Effector memory CD4-positive, alpha-beta T cell (primary cell): ENCODE measurements at places on chromosomes 7 and 10.

GRCh38 chr10:102931643-102932042 is 13.5 kb downstream of the CNNM2 start:
- DNase-seq = no peak

DNA sequence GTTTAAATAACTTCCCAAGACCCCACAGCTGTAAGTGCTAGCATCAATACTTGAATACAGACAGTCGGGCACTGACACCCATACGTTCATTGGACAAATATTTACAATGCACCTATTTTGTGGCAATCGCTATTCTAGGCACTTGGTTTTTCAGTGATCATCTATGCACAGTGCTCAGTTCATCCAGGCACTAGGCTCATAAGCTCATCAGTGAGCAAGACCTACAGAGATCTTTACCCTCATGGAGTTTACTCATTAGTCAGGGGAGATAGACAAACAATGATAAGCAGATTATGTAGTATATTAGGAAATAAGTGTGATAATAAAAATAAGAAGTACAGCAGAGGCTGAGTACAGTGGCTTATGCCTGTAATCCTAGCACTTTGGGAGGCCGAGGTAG is 7.6 kb upstream of the DHTKD1 start:
- DNase-seq = no peak

GRCh38 chr7:92682903-92683539 is 92.8 kb upstream of the FAM133B start:
- no peak for DNase-seq

DNA sequence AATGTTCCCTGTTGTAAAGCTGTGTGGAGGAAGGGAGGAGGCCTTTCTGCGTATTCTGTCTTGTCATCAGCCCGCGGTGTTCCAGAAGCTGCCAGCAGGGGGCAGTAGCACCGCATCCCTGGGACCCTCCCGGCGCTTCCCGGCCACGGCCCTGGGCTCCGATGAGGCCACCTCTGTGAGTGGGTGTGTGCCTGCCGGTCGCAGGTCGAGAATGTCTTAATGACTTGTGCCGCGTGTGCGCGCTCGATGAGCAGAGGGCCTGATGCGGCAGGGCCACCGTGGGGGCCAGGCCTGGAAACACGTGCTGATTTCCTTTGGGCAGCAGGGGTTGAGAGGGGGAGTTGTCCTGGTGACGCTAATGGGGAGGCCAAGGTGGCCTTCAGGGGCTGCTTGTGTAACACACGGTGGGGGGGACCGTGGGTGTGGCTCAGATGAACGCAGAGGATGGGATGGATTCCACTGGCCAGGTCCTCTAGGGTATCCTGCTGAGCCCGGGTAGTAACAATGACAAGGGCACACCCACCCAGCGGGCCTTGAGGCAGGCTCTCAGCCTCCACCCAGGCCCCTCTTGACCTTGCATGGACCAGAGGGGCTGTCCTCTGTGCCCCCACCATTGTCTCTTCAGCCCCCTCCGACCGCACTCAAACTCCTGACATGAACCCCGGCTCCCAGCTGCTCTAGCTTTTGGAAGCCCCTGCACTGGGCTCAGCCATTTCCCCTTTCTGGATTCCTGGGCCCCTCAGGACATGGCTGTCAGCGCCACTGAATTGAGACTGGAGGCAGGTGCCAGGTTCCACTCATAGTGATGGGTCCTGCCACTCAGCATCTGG is 135.9 kb upstream of the PODXL start:
- DNase-seq = no peak

DNA sequence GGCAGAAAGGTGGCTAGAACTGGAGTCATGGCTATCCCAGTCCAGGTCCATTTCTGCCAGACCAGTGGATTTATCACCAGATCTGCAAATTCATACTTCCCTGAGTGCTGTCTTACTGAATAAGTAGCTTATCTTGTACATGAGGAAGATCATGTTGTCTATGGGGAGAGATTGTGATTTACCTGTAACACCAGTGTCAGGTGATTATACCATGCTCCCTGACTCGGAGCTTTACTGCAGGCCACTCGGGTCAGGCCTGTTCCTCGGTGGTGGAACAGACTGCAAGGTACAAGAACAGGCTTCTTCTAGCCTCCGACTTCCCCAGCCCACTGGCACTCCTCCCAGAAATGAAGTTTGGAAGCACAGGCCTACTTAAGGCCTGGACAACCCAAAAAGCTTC is 42.6 kb upstream of the DLG5 start:
- no peak for DNase-seq

DNA sequence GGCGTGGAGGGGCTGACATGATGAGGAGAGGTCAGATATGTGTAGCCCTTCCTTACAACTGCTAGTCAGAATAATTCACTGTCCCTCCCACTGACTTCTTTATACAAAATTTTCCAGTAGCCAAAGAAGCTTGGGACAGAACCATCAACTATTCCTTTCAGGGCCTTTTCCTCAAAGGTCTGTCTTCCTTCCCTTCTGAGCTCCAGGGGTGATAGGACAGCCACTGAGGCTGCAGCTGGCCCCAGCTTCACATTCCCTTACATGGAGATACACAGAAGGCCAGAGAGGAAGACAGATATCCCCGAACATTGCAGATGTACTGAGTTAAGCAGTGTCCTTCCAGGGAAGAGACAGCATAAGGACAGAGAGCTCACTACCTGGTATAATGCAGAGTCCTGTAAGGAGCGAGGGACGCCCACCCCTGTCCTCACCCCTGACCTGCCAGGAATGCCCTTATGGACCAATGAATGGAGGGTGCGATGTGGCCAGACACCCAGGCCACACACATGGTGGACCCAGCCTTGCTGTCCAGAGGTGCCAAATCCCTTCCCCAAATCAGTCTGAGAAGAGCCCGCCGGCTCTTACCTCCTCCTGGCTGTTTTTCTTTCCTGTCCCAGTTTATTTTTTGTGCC is 754.7 kb downstream of the GRID1 start:
- no peak for DNase-seq

- no peak for DNase-seq
These were observed 216.3 kb downstream of the GFRA1 start for GRCh38 chr10:116056445-116057293.

DNA sequence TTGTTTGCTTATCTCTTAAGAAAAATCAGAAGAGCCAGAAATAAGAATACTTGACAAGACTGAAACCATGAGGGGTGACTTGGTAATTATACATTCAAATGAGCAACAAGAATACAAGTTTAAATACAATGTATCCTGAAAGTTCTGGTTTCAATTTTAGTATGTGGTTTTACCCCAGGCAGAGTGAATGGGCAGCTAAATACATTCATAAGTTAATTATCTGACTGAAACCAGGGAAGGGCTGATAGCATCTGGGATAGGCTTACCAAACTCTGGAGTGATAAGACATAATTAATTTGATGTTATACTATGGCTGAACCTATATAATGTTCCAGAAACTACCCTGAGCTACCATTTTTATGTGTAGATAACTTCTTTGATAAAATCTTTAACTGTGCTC is 252.2 kb upstream of the PLXNA4 start:
- DNase-seq = no peak

DNA sequence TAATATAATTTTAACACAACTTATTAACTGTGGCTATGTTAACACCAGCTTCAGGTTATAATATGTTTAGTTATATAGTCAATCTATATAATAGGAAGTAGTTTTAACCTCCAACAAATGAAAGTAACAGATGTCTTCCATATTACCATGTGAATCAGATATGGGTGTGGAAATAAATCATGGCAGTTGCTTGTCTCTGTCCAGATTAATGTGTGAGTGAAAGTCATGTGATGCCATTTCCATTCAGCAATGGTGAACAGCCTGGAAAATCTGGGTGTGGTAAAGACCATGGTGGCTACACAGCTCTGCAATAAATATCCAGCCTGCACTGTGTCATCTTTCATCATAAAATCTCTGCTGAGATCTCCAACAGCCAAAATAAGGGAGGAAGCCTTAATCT is 27.8 kb downstream of the HEPACAM2 start:
- no peak for DNase-seq

- DNase-seq = no peak
These were observed 28.7 kb upstream of the TNS3 start for GRCh38 chr7:47610506-47611044.

DNA sequence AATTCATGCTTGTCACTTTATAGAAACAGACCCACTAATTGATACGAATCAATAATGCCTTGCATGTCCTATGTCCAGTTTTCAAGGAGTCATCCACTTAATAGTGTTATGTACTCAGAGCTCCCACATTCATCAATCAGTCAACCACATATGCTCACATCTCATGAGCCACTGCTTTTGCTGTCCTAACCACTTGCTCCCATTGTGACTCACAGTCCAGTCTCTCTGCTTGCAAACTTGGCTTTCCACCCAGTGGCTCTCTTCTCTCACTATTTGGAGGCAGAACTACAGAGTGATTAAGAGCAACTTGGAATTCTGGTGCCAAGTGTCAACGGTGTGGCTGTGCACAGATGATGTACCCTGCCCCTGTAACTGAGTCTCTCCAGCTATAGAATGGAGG is 166.0 kb downstream of the SNX13 start:
- no peak for DNase-seq

DNA sequence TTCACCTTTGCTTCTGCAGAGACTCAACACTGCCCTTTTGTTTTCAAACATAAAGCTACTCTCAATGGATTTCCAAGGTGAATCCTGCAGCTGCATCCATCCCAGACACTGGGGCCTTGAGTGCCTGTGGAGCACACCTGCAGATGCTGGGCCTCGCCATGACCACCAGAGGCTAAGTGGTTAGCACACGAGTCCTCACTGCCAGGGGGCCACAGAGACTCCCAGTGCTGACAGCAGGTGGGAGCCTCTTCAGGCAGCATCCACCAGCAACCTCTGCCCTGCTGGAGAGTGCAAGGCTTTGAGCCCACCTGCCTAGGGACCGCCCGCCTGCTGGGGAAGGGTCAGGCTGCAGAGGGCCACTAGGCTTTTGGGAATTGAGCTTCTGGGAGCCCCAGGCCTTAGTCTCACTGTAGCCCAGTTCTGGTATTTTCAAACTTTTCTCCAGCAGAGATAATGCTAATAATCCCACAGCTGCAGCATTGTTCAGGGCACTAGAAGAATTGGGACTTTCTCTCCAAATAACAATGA is 9.4 kb upstream of the HPS1 start:
- DNase-seq = no peak

- DNase-seq = no peak
These were observed 561.9 kb upstream of the KCND2 start for GRCh38 chr7:119711104-119711503.

DNA sequence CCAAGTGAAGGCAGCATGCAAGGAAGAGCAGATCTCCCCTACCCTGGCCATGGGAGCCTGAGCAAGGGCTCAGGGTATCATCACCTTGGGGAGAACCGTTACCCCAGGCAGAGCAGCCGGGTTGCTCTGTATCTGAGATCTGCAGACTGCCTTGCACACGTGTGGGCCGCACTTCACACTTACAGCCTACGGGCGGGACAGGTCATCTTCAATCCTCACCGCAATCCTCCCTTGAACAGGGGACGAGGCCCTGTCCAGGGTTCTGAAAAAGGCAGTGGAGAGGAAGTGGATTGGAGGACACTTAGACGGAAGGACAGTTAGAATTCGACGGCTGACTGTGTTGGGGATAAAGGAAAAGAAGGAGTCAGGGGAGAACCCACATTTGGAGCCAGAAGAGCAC is 51.4 kb downstream of the NPS start:
- no peak for DNase-seq

DNA sequence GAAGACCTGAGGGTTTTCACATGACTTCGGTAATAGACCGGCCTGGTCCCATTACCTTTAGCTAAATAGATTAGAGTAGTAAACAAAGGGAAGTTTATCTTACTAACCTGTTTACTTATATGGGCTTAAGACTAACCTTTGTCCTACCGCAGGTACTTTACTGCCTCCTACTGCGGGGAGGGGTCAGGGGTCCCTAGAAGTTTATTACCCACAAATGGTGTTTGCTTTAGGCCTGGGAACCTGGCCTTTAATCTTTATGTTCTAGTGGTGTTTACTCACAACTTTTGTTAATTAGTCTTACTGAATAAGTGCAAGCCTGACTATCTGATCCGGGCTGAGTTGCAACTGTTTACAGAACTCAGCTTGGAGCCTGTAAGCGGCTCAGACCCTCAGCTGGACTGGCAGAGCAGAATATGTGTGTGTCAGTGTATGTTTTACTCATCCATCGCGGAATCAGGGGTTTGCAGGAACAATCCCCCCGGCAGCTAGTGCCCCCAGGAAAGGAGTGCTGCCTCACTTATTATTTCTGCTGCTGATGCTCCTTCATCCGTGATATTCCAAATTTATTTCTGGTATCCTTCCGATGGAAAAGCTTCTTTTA is 578.9 kb upstream of the SEMA3D start:
- DNase-seq = no peak

- no peak for DNase-seq
These were observed 443.7 kb downstream of the TYW1 start for GRCh38 chr7:67440321-67440720.

DNA sequence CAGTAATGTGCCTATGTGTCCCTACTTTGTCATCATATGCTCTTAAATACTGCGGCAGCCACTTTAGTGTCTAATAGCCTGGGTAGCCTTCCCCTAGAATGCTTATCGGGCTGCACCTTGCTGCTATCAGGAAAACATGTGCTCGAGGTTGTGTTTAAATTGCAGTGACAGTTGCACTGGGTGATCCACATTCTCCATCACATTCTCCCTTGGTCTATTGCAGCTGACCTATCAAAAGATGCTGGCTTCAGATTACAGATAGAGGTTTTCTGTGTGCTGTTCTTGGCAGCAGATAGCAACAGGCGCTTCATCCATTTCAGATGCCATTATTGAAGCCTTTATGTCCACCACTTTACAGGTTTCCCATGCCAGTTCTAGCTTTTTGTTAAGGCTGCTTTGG is 130.1 kb upstream of the MDFIC start:
- no peak for DNase-seq

DNA sequence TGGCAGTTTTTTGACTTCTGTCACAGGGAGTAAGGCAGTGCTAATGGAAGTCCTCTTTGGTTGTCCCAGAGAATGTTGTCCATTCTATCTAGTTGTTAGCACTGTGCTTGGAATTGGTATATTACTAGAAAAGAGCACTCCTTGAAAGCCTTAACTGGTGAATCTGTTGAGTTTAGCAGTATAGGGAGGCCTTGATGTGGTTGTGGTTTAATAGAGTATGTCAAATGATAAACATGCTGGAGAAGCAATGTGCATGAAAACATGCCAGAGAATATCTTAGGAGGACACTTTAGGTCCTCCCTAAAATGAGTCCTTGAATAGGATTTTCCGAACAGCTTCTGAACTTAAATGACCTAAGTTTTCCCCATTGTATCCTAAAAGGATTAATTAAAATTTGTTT is 98.6 kb downstream of the BTRC start:
- DNase-seq = no peak
